ENCODE measurements at places on chromosomes 6 and 20. TPM values are rescaled to one million over a fixed set of nuclear protein-coding genes. Genes with fewer than 3 reads are reported as not detected.

ESR1 gene
- total RNA-seq: 9.4 TPM

HSPA1L gene
- total RNA-seq: 1.7 TPM

GPRC6A gene
- total RNA-seq: not detected

OXT gene
- not detected for total RNA-seq

HCK gene
- total RNA-seq: 3.7 TPM

MYT1 gene
- 3.4 TPM for total RNA-seq

LRRN4 gene
- total RNA-seq: not detected

DNA sequence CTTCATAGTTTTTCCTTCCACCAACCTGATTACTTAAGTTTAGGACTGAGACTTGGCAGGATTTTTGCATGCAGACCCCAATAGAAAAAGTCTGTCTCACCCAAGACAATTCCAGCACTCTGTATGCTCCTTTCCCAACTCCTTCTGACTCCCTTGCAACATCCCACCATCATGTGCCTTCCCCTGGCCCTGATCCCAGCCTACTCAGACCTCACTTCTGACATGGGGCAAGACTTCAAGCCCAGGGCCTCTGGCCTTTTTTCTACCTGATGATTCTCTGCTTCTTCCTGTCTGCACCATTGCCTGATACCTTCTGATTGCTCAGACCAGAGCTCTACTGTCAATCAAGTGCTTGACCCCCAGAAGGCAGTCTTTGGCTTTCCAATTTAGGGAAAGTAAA lies 96.6 kb downstream of the HAO1 start:
- no peak overlapping the region for H3K4me3 ChIP-seq
- H3K27me3 ChIP-seq: no peaks in the 10 kb centered on the region
- no peak overlapping the region for H3K27ac ChIP-seq
- H3K4me1 ChIP-seq: no peaks in the 10 kb centered on the region

DNA sequence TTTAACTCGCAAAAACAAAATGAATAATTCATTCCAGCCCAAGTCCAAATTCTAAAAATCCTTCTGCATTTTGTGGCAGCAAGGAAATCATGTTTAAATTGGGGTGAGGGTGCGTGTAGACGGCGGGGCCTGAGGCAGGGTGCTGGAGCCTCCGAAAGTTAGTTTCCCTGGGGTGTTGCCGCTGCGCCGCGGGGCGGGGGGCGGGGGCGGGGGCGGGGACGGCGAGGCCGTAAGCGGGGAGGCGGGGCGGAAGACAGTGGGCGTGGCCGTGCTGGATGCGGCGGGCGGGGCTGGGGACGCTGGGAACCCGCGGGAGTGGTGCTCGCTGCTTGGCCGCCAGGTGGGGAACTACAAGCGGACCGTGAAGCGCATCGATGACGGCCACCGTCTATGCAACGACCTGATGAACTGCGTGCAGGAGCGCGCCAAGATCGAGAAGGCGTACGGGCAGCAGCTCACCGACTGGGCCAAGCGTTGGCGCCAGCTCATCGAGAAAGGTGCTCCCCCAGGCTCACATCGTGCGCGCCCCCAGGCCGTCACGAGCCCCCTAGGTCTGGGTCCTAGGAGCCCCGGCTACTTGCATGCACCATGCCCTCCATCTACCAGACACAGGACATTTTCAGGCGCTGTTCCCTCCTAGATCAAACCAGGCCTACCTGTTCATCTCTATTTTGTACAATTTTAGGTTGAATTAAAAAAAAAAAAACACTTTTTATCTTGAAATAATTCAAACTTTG lies 29.0 kb downstream of the SPDEF start:
- H3K27ac ChIP-seq: no peak overlapping the region
- H3K4me1 ChIP-seq: peaks cover 3% of the 10 kb centered on the region
- peak; percentile 95 for DNase-seq
- no peaks in the 10 kb centered on the region for H3K27me3 ChIP-seq
- H3K36me3 ChIP-seq: no peaks in the 10 kb centered on the region
- H3K4me3 ChIP-seq: no peak overlapping the region

DNA sequence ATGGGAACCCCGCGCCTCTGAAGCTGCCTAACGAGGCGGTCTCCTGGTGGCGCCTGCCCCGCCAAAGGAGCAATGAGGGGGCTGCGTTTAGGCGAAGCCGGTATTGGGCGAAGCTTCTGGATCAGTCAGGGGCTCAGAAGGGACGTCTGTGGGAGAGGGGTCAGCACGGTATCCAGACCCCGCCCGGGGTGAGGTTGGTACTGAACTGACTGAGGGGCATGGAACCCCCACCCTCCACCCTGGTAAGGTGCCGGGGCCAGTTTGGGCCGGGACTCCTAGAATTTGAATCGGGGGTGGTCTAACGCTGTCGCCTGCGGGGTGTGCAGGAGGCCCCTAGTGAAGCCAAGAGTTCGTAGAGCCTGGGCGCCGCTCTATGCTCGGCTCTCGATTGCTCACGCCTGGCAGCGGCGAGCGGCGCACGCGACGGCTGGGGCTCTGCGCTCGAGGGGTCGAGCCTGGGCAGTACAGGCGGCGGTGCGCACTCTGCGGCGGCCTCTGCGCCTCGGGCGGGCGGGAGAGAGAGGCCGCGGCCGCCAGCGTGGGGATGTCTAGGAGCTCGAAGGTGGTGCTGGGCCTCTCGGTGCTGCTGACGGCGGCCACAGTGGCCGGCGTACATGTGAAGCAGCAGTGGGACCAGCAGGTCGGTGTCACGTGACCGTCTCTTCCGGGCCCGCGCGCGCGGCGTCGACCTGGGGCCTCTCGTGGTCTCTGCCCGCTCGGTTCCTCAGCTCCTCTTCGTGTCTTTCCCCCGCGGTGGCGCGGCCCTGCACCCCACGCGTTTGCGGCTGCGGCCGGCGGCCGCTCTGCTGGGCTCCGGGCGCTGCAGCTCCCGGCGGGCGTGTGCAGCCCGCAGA lies at the start of the genes KAT14 and PET117:
TSS of gene KAT14 (plus strand) at position 452 of the 854 bp plus-strand sequence. CDS start 4,798 bp downstream, outside the sequence.
TSS of gene PET117 (plus strand) at position 452 of the 854 bp plus-strand sequence. CDS start at position 545, 93 bp downstream.
- H3K4me1 ChIP-seq: peaks cover 11% of the 10 kb centered on the region
- peak within 1 kb of the TSS; percentile 93 for H3K27ac ChIP-seq
- DNase-seq: peak; percentile 87
- H3K27me3 ChIP-seq: no peaks in the 10 kb centered on the region
- H3K4me3 ChIP-seq: peak within 1 kb of the TSS; percentile 56

- H3K36me3 ChIP-seq: no peaks in the 10 kb centered on the region
- no peaks in the 10 kb centered on the region for H3K27me3 ChIP-seq
- H3K27ac ChIP-seq: no peak overlapping the region
Measured at GRCh38 chr6:11869672-11870340, 91.2 kb upstream of the ADTRP start.

DNA sequence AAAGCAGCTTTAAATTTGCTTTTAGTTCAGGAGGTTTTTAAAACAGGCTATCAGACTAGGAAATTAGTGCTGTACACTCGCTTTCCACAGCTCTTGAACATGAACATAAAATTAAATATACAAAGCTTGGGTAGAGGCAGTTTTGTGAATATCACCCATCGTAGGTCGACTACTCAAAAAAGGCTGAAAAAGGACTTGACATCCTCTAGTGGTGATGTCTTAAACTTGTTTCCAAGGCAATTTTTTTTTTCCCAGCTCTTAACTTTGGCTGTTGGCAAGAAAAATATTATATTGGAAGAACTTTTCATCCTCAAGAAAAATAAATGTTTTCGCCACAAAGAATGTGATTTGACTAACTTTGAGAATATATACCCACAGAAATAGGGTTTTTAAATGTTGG lies 2.9 kb downstream of the MAP7 start:
- no peaks in the 10 kb centered on the region for H3K36me3 ChIP-seq
- no peak overlapping the region for H3K27ac ChIP-seq
- H3K4me1 ChIP-seq: peaks cover 11% of the 10 kb centered on the region
- H3K4me3 ChIP-seq: no peak overlapping the region

DNA sequence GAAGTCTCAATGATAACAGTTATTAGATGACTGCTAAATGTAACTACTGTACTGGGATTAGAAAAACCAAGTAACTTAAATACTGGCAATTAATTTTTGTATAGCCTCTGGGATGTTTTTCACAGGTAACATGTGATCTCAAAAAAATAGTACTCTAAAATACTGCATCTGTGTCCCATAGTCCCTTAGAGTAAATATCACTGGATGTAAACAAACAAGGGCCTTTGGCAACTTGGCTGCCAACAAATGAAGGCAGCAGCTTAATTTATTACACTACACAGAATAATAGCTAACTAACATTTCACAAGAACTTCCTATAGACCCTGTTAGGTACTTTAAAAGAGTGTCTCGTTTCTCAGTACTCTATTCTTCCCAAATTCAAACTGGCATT lies 14.0 kb downstream of the ARHGAP18 start:
- H3K27ac ChIP-seq: no peak overlapping the region
- no peak for DNase-seq
- no peak overlapping the region for H3K4me3 ChIP-seq
- H3K36me3 ChIP-seq: no peaks in the 10 kb centered on the region
- peaks cover 61% of the 10 kb centered on the region for H3K4me1 ChIP-seq

DNA sequence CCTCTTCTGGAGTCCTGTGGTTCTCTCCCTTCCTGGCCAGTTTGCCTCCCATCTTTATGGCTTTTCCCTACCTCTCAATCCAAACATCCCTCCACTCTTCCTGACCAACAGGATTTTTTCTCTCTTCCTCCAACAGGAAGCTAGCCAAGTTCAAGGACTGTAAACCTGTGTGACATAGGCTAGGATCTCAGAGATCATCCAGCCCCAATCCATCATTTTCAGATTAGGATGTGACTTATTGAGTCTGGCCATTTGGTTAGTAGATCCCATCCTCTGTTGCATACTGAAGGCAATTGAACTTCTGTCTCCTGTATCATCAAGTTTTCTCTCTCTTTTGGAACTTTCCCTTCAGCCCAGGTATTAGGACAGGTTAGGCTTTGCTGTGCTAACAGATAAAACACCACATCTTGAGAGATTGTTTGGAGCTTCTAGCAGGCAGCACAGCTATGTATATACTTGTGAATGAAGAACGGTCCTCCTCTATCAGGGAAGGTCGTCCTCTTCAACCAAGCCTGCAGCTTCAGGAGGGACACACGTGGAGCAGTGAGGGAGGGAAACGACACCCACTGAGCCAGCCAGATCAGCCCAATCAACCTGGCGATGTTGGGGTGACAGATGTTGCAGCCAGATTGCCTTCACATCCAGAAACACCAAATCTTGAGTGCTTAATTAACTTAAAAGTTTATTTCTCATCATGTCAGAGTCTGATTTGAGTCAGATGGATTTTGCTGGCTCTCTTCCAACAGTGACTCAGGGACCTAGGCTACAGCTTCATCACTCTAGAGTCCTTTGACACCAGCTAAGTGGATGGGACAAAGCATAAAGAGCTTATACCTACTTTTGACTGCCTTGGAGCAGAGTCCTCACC lies 106.8 kb downstream of the GJA10 start:
- H3K36me3 ChIP-seq: no peaks in the 10 kb centered on the region
- H3K27me3 ChIP-seq: no peaks in the 10 kb centered on the region
- no peaks in the 10 kb centered on the region for H3K4me1 ChIP-seq
- no peak for DNase-seq

GRCh38 chr6:37486121-37486839 lies 13.4 kb downstream of the CCDC167 start:
- peaks cover 9% of the 10 kb centered on the region for H3K4me1 ChIP-seq
- DNase-seq: no peak
- H3K27ac ChIP-seq: no peak overlapping the region
- H3K36me3 ChIP-seq: no peaks in the 10 kb centered on the region
- no peak overlapping the region for H3K4me3 ChIP-seq
- H3K27me3 ChIP-seq: no peaks in the 10 kb centered on the region

GRCh38 chr6:160031442-160031841 lies 62.6 kb downstream of the IGF2R start:
- no peak overlapping the region for H3K4me3 ChIP-seq
- H3K27me3 ChIP-seq: no peaks in the 10 kb centered on the region
- no peak overlapping the region for H3K27ac ChIP-seq

DNA sequence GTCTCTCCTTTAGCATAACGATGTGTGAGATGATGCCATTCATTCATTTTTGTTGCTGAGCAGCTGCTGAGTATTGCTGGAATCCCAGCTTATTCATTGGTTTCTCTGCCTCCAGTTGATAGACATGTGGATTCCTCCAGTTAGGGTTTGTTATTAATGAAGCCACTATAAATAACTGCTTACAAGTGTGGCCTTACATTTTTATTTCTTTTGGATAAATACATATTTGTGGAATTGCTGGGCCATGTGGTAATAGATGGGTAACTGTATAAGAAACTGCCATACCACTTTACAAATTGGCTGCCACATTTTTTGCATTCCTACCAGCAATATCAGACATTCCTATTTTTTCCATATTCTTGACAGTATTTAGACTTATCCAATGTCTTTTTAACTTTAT lies 2.6 kb upstream of the HLA-B start:
- H3K4me1 ChIP-seq: no peaks in the 10 kb centered on the region
- no peak overlapping the region for H3K4me3 ChIP-seq
- no peak for DNase-seq
- H3K36me3 ChIP-seq: no peaks in the 10 kb centered on the region
- H3K27ac ChIP-seq: no peak overlapping the region
- peaks cover 3% of the 10 kb centered on the region for H3K27me3 ChIP-seq

- H3K36me3 ChIP-seq: no peaks in the 10 kb centered on the region
- no peak overlapping the region for H3K4me3 ChIP-seq
- DNase-seq: peak; percentile 8
- H3K27me3 ChIP-seq: no peaks in the 10 kb centered on the region
- H3K4me1 ChIP-seq: peaks cover 3% of the 10 kb centered on the region
- no peak overlapping the region for H3K27ac ChIP-seq
Measured at GRCh38 chr20:38127920-38128528, 37.0 kb downstream of the TGM2 start.

DNA sequence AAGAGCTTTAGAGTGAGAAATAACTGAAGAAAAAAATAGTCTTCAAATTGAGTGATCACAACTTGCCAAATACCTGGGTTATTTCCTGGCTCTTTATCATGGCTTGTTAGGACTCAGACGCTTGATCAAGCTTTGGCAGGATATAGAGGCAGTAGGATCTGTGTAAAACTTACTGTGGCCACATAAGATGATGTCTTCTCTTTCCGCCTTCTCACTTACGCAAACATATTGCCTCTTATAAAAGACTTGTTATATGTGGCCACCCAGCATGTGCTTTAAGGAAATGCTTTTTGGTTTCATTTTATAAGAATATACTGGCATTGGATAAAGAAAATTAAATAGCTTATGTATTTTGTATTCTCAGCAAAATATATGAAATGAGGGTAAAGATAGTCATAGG lies 101.8 kb upstream of the AKIRIN2 start:
- no peak overlapping the region for H3K4me3 ChIP-seq
- H3K36me3 ChIP-seq: no peaks in the 10 kb centered on the region
- no peaks in the 10 kb centered on the region for H3K4me1 ChIP-seq
- DNase-seq: no peak
- no peaks in the 10 kb centered on the region for H3K27me3 ChIP-seq
- no peak overlapping the region for H3K27ac ChIP-seq

DNA sequence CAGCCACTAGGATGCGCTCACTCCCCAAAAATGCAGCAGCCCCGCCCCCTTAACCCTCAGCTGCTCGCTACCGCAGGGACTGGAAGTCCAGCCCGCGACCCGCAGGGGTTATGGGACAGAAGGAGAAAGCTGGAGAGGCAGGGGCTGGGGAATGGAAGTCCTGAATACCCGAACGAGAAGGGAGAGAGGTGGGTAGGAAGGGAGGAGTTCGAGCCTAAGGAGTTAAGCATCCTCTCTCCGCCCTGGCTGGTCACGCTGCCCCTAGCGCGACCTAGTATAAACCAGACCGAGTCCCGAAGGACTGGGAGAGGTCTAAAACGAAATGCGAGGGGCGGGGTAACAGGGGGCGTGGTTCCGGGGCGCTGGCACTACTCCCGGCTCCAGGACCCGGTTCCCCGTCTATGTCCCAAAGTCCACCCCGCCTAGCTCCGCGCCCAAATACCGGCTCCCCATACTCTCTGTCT lies 448 bp upstream of the DDAH2 start:
- H3K36me3 ChIP-seq: peaks cover 37% of the 10 kb centered on the region
- peak overlapping the region; percentile 86 for H3K27ac ChIP-seq
- H3K27me3 ChIP-seq: no peaks in the 10 kb centered on the region
- DNase-seq: peak; percentile 90
- H3K4me3 ChIP-seq: peak overlapping the region; percentile 78

GRCh38 chr6:30360139-30360538 lies 15.2 kb downstream of the RPP21 start:
- H3K36me3 ChIP-seq: no peaks in the 10 kb centered on the region
- H3K27me3 ChIP-seq: peaks cover 42% of the 10 kb centered on the region
- H3K27ac ChIP-seq: no peak overlapping the region

Data from adrenal gland (tissue), 19 donors.